ENCODE measurements at places on chromosomes 6 and 20. TPM values are rescaled to one million over a fixed set of nuclear protein-coding genes. Genes with fewer than 3 reads are reported as not detected.

DNA sequence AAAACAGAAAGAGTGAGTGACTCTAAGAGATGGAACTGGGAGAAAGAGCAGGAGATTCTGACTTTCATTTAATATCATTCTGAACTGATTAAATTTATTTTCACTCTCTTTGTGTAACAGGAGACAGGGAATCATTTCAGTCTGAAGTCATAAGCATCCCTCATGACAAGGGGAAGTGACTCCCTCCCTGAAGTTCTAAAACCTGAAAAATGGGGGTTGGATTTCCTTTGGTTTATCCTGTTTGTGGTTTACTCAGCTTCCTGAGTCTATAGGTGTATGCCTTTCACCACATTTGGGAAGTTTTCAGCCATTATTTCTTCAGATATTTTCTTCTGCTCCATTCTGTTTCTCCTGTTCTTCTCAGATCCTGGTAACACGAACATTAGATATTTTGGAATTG lies 3.4 kb upstream of the FKBP1A start:
- no peak for DNase-seq

Gene C6orf52
- 4.7 TPM for polyA plus RNA-seq

DNA sequence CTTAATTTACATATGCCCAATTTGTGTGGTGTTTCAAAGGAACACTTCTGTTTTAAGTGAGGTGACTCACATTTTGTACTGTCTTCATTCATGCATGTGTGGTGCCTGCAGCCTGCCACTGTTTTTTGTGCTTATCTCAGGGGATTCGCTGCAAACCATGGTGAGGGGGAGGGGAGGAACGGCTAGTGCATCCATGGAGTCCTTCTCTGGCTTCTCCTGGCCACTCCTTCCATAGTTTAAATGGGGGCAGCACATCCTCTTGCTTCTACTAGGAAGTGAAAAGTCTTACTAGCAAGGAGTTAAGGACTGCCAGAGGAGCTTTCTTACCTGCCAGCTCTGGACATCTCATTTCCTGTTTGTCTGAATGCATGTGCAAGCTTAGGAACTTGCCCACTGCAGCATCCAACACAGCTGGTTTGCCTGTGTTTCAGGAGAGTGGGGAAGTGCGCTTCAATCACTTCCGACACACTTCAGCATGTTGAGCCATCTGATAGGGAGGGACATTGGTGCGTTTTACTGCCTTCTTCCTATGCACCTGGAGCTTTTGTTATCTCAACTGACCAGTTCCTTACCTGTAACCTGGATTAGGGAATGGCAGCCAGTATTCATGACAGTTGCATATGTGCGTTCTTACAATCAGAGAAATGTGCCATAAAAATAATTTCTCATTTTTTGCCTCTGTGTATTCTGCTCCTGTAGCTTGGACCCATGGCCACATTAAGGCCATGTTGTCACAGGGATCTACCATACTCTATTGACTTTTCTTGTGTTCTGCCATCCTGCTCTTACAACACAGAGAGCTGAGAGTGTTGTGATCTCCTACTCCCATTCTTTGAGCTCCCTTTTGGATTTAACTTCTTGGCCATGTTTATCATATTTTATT lies 211.3 kb downstream of the ARID1B start:
- DNase-seq, result no peak

- no peak for DNase-seq
Measured at GRCh38 chr6:1658212-1659005, 48.7 kb downstream of the FOXC1 start.

Gene CAGE1
- polyA plus RNA-seq, result 0.10 TPM

GRCh38 chr6:13985663-13986325 lies 61.0 kb downstream of the RNF182 start:
- DNase-seq, result no peak

DNA sequence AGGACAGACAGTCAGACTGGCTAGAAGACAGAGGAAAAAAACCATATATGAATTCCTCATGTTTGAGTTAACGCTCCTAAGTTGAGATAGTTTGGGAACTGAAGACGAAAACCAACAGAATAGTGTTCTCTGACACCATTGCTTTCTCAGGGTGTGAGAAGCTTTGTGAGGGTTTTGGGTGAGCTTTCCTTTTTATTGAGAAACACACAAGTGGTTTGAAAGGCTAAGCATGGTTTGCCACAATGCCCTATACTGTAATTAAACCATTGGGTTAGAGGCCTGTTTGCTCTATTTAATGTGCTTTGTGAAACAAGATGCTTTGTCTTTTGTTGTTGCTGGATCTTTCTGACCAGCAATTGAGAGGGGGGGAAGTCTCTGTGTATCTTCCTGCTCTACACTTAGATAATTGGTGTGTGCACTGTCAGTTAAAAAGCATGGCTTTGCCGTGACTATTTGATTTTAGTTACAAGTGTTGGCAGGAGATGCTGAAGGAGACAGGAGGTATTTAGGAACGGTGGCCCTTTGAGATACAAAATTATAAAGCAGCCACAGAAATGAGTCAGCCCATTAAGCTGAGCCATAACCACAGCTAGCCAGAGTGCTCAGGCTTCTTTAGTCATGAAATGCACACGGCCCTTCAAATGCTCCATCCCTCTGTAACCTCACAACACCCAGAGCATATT lies 273.0 kb upstream of the PREP start:
- no peak for DNase-seq

DNA sequence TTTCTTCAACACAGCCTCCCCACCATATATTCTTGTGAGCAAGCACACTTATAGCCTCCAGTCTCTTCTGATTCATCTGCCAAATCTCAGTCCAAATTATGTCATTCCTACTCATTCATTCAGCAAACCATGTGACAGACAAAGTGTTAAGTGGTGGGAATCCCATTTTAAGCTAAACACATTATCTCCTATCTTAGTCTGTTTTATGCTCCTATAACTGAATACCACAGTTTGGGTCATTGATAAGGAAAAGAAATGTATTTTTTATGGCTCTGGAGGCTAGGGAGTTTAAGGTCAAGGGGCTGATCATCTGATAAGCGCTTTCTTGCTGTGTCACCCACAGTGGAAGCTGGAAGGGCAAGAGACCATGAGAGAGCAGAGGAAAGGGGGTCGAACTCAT lies 23.9 kb upstream of the SMIM13 start:
- no peak for DNase-seq

Gene CD40
- polyA plus RNA-seq, result 5.7 TPM

Gene SEL1L2
- polyA plus RNA-seq, result not detected

GRCh38 chr6:53992522-53992921 lies 118.7 kb upstream of the MLIP start:
- DNase-seq, result no peak

DNA sequence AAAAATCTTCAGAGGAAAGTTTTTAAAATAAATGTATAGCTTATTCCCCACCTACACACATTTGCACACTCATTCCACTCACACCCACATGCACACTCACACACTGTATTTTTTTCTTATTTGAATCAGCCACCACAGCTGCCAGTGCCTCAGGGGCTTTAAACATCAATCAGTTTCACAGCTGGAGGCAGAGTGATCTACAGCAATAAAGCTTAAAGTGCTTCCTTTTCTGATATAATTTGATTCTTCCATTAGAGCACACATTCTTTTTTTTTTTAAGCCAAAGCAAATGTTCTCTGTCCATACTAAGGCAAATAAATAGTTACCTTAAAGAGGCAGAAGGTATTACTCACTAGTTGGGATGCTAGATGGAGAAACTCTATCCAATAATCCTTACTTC lies 498.8 kb upstream of the POU3F2 start:
- no peak for DNase-seq

Gene LTA
- 0.30 TPM for polyA plus RNA-seq

Gene ZSWIM3
- 6.5 TPM for polyA plus RNA-seq

DNA sequence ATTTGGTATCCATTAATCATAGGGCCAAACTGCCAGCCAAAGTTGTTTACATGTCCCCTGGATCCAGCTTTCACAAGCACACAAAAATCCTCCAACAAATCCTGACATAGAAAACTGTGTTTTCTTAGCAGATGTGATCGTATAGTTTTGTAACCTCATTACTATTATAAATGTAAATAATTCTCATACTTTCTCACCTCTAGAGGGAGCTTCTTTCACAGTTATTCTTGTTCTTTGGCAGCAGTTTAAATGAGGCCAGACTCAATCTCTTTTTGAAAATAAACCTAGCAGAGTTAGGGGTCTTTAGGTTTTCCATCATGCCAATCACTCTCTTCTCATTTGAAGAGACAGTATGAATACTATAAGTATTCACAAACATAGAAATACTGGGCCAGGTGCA lies 17.0 kb upstream of the ZNF318 start:
- DNase-seq, result no peak

DNA sequence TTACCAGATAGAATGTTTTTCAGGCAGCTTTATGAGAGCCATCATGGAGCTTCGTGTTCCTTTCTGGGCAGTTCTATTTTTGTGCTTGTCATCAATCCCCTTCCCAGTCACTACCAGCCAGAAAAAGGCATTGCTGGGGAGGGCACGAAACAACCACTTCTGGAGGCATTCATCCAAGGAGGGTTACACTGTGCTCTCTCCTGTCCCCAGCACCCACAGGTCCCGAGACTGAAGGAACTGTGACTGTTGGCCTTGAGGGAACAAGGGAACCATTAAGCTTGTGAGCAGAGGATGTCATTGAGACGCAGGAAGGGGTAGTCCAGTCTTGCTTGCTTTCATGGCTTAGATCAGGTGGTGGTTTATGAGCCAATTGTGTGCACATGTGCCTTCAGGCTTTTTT lies 20.1 kb upstream of the ENPP5 start:
- no peak for DNase-seq

Gene LSM14B
- polyA plus RNA-seq, result 57.9 TPM

Measured in renal pelvis (tissue), 12 donors.